ENCODE measurements at places on chromosomes 6 and 20. TPM values are rescaled to one million over a fixed set of nuclear protein-coding genes. Genes with fewer than 3 reads are reported as not detected.

GRCh38 chr6:17454316-17455005 is 61.1 kb downstream of the CAP2 start:
- DNase-seq: no peak

GRCh38 chr6:155461556-155461955 is 5.9 kb upstream of the NOX3 start:
- no peak for DNase-seq

- no peak for DNase-seq
Observed at GRCh38 chr6:105488516-105489215, 85.8 kb upstream of the PREP start.

DNA sequence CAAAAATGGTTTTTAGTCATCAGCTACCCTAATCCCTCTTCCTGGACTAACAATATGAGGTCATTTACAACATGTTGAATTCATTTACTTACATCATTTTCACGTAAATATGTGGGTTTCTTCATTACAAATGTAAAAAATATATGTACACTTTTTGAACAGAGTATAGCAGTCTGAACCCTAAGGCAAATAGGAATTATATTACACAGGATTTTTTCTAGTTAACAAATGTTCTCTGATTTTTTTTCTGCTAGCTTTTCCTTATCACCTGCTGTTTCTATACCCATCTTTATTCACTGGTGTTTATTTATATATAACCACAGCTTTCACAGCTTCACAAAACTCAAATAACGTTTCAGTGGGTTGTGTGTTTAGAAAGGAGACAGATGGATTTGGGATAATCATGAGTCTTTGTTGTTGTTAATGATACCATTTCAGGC is 21.0 kb upstream of the CD2AP start:
- no peak for DNase-seq

GRCh38 chr6:84811351-84811750 is 47.0 kb upstream of the TBX18 start:
- DNase-seq: no peak

- DNase-seq: no peak
Observed at GRCh38 chr6:119602215-119603178, 252.9 kb upstream of the MAN1A1 start.

GLP1R gene
- not detected for polyA plus RNA-seq
